ENCODE measurements at places on chromosomes 11 and 22.

DNA sequence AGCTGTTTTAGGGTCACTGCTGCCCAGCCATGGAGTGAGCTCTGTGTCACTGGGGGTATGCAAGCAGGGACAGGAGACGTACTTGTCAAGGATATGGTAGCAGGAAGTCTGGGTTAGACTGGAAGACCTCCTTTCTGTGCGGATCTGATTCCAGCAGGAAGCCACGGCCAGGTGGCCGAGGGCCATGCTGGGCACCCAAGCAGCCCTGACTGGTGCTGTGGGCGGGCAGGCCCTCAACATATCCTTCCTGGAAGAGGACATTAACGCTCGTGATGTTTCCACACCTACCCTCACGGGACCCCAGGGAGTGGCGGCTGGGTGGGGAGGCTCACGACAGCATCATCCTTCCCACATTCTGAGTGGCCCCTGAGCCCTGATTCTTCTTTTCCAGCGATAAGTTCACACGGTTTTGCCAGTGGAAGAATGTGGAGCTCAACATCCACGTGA lies 8.7 kb upstream of the ANKRD13D start:
- H3K36me3 ChIP-seq: peaks cover 16% of the 10 kb centered on the region
- H3K27me3 ChIP-seq: peaks cover 13% of the 10 kb centered on the region
- H3K4me1 ChIP-seq: peaks cover 25% of the 10 kb centered on the region
- H3K4me3 ChIP-seq: no peak overlapping the region
- no peak for DNase-seq

DNA sequence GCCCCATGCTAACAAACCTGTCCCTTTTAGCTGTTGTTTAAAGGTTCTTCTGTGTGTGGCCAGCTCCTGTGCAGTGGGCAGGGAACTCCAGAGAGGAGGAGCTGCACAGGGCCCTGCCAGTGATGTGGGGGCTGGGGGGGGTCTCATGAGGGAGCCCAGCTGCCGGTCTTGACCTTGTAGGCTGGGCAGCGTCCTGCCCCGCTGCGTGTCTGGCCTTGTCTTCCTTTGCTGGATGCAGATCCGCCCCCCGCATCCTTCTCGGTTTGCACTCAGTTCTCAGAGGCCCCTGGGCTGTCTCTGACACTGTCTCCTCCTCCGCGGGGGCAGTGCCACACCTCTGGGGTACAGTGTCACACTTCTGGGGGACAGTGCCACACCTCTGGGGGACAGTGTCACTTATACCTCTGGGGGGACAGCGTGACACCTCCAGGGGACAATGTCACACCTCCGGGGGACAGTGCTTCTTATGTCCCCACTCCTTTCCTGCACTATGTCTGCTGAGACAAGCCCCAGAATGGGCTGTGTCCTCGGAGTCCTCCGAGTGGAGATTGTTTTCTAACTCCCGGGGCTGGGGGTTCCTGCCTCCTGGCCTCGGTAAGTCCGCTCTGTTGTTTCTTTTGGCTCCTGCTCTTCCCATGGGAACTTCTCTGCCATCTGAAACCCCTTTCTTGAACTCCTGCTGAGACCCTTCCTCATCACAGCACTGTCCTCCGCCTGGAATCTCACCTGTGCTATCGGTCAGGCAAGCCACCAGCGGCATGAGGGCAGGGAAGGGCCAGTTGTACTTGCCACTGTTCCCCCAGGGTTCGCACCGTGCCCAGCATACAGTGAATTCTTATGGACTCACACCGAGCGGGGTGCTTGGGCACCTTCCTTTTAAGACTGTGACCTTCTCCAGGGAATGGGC lies 788.3 kb downstream of the TBC1D22A start:
- H3K27me3 ChIP-seq: peaks cover 8% of the 10 kb centered on the region
- no peak for DNase-seq
- H3K4me3 ChIP-seq: no peak overlapping the region
- peaks cover 23% of the 10 kb centered on the region for H3K36me3 ChIP-seq

GRCh38 chr11:35242412-35243242 lies 103.7 kb downstream of the CD44 start:
- H3K27ac ChIP-seq: no peak overlapping the region
- H3K4me1 ChIP-seq: peaks cover 3% of the 10 kb centered on the region
- H3K27me3 ChIP-seq: no peaks in the 10 kb centered on the region
- H3K36me3 ChIP-seq: no peaks in the 10 kb centered on the region
- no peak for DNase-seq
- no peak overlapping the region for H3K4me3 ChIP-seq

- peaks cover 13% of the 10 kb centered on the region for H3K36me3 ChIP-seq
- peak overlapping the region; percentile 53 for H3K4me3 ChIP-seq
- peaks cover 6% of the 10 kb centered on the region for H3K4me1 ChIP-seq
- no peak for DNase-seq
- no peak overlapping the region for H3K27ac ChIP-seq
- H3K27me3 ChIP-seq: peaks cover 2% of the 10 kb centered on the region
Measured at GRCh38 chr11:65440831-65441499, 18.4 kb downstream of the NEAT1 start.

- no peak overlapping the region for H3K27ac ChIP-seq
- H3K27me3 ChIP-seq: no peaks in the 10 kb centered on the region
- no peak overlapping the region for H3K4me3 ChIP-seq
- no peaks in the 10 kb centered on the region for H3K36me3 ChIP-seq
Measured at GRCh38 chr11:132111838-132112237, 741.4 kb downstream of the NTM start.

DNA sequence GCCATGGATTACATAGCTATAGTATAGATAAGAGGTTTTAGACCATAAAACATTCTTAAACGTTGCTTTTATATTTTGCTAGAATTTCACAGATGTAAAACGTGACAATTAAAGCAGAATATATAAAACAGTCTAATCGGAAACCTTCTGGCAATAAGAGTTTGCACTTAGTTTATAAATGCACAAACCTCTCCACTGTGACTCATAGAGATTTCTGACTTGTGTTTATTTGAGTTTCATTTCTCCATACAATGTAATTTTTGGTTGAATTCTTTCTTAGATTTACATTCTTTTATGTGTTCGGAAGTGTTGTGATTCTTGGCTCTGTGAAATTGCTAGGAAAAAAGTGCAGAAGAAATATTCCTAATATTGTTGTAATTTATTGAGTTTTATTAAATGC lies 288.7 kb upstream of the CTSC start:
- no peak overlapping the region for H3K27ac ChIP-seq
- DNase-seq: no peak
- H3K27me3 ChIP-seq: no peaks in the 10 kb centered on the region
- H3K4me1 ChIP-seq: no peaks in the 10 kb centered on the region
- H3K36me3 ChIP-seq: no peaks in the 10 kb centered on the region

Measured in endothelial cell (in vitro differentiated cells).